Thymus (tissue), 14 donors: ENCODE measurements at places on chromosomes 5 and 9. TPM values are rescaled to one million over a fixed set of nuclear protein-coding genes. Genes with fewer than 3 reads are reported as not detected.

The DDX4 gene
- 0.57 TPM for polyA plus RNA-seq

The FAM153A gene
- 32.7 TPM for polyA plus RNA-seq

The TNPO1 gene
- 14.6 TPM for polyA plus RNA-seq

The PCDHAC1 gene
- polyA plus RNA-seq = 0.02 TPM

The GRHPR gene
- 59.2 TPM for polyA plus RNA-seq

The NUTM2G gene
- polyA plus RNA-seq = 0.02 TPM

The ADAMTS12 gene
- 0.18 TPM for polyA plus RNA-seq

The CCDC192 gene
- 0.11 TPM for polyA plus RNA-seq

The AGXT2 gene
- 0.02 TPM for polyA plus RNA-seq

The LAMC3 gene
- 2.6 TPM for polyA plus RNA-seq

The BNC2 gene
- polyA plus RNA-seq = 1.8 TPM

The FBP2 gene
- 0.32 TPM for polyA plus RNA-seq

The NR5A1 gene
- 0.46 TPM for polyA plus RNA-seq

The THBS4 gene
- 14.3 TPM for polyA plus RNA-seq

The TAF11L10 gene
- not detected for polyA plus RNA-seq

The TUBB4B gene
- 104 TPM for polyA plus RNA-seq

The MARCOL gene
- polyA plus RNA-seq = not detected

The ALDH7A1 gene
- polyA plus RNA-seq = 29.9 TPM
